ENCODE measurements at places on chromosomes 4 and X. TPM values are rescaled to one million over a fixed set of nuclear protein-coding genes. Genes with fewer than 3 reads are reported as not detected.
A peak's percentile ranks its signal among the peaks of the same experiment; 100 is the strongest.

The TLR2 gene
- 1.3 TPM for total RNA-seq

The F8A3 gene
- total RNA-seq, result 11.5 TPM

The ARFIP1 gene
- total RNA-seq, result 45.1 TPM

The PLAC8 gene
- 12.5 TPM for total RNA-seq

The FGFBP2 gene
- total RNA-seq, result not detected

The AMTN gene
- total RNA-seq, result not detected

DNA sequence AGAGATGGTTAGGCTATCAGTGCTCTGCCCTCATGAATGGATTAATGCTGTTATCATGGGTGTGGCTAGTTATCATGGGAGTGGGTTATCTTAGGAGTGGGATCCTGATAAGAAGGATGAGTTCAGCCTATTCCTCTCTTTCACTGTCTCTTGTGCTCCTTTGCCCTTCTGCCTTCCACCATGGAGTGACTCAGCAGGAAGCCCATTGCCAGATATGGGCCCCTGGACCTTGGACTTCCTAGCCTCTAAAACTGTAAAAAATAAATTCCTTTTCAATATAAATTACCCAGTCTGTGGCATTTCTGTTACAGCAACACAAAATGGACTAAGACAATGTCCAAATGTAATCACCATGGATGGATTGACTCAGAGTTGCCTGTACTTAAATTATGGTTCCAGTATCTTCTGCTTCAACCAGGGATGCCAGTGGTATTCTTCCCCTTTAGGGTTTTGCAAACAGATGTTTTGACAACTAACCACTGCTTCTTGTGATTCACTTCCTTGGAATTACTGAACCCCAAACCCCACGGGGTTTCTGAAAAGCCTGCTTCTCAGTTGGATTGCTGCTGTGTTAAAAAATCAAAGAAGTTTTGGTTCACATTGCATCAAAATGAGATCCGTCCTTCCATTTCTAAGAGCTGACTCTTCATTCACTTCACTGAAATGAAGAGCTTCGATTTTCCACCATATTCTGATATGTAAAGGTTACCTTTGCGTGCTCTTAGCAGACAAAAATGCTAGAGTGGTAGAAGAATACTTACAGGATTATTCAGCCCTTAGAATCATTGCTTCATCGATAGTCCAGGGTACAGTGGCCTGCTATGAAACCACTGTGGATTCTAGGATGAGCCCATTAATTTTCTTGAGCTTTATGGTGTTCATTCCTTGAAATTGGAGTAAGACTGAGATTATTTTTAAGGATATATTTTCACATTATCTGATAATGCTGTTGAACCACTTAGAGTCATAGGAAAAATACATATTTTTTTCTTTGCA is 107.7 kb downstream of the FRMPD4 start:
- DNase-seq, result peak; percentile 91

DNA sequence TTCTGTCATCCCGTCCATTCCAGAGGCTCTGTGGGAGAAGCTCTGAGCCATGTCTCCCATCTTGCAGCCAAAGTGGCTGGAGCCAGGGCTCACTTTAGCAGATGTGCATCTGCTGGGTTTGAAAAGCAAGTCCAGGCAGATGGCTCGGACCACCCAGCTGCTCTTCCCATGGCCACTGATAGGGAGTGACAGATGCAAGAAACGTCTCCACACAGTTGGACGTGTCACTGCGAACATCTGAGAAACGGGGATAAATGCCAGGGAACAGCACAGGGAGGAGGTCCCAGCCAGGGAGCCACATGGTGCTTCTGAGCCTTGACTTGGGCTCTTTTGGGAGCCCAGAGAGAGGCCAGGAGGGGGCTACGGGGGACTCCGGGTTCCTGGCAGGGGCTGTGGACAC is 242.3 kb downstream of the AFAP1 start:
- no peak for DNase-seq

DNA sequence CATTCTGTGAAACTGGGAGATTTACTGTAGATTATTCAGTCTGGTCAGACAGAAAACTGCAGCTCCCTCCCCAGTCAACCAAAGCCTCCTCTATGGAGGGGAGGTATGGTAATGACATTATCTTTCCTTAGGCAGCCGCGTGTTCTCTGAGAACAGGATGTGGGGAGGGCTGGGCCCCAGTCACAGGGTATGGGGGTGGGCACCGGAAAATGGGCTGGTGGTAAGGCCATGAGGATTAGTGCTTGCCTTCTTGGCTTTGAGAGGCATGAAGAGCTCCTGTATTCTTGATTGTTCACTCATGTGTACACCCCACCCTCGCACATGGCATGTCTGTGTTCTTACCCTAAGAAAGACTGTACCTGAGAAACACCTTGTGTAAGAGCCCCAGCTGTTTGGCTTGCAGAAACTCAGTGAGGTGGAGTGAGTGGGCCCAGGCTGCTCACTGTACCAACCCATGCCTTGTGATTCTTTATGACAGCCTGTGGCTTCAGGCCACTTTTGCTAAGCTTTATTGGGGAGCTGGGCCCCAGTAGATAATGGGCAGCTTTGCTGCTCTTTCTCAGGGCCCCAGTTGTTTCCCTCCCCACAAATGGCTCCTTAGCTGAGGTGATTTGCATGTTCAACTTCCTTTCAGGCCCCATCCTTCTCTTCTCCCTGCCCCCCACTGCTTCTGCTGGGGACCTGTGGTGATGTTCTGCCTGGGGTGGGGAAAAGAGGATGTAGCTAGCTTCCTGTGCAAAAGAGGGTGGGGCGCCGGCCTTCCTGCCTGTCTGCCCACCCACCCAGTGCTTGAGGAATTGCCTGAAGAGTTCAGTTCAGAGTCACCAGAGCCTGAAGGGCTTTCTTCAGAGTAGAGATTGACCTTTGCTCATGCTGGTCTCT is 30.7 kb downstream of the MSN start:
- peak; percentile 50 for DNase-seq

DNA sequence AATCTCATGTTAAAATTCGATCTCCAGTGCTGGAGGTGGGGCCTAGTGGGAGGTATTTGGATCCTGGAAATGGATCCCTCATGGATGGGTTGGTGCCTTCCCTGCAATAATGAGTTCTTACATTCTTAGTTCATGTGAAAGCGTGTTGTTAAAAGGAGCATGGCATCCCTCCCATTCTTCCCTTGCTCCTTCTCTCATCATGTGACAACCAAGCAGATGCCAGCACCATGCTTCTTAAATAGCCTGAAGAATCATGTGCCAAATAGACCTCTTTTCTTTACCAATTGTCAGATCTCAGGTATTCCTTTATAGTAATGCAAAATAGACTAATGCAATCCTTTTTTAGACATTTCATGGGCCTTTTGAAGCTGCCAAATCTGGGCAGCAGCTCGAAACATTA is 29.0 kb upstream of the CLNK start:
- DNase-seq, result no peak

DNA sequence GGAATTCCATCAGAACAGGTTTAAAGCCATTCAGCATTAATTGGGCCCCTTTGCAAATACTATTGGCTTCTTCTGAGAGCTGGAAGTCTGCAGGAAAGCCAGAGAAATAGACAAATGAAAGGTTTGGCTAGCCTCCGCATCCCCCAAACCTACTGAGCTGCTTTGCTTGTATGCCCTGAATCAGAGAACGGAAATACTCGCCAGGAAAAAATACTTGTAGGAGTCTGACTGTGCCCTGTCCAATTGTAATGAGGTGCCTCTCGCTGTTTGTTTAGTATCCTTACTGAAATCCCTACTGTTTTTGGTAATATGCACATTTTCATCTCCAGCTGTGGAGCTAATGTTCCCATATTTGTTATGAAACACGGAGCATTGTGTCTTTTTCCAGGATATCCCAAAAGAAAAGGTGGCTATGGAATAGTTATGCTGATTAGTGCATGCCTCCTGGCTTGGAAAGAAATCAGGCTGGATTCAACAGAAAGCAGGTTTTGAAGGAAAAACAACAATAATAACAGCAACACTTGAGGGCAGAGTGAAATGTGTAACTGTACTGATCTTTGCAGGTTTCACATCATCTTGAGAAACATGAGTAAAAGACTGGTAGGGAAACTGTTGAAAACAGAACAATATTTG is 50.7 kb upstream of the NLGN4X start:
- no peak for DNase-seq

DNA sequence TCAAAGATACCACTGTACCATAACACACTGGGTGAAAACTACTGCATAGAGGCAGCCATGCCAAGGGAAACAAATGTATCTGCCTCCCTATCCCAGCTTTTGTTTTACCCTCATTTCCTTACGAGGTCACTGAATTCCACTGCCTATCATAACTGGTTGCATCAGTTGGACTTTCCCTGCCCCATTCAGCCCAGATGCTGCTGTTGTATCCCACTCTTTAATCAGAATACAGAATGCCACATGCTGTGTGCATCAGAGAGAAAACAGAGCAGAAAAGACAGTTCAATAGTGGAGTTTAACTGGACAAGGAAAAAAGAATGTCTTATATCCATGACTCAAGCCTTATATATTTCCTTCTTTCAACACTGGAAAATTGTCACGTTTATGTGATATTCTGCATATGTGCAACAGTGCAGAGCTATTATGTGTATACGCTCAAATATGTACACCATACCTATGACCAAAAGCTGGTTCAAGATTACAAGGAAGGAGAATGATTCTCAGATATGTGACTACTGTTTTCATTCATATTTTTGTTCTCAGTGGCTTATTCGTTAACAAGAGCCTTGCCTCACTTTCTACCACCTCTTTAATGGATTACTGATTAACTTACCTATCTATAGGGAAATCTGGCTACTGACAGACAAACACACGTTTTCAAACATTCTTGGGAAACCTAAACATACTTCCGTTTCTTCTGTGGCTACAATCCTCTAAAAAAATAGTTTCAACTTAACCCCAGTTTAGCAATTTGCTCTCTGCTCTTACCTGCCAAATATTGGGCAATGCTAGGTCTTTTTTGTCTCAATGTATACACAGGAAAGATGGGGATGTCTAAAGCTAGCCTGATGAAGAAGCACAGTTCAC is 378.9 kb downstream of the SMARCA1 start:
- no peak for DNase-seq

DNA sequence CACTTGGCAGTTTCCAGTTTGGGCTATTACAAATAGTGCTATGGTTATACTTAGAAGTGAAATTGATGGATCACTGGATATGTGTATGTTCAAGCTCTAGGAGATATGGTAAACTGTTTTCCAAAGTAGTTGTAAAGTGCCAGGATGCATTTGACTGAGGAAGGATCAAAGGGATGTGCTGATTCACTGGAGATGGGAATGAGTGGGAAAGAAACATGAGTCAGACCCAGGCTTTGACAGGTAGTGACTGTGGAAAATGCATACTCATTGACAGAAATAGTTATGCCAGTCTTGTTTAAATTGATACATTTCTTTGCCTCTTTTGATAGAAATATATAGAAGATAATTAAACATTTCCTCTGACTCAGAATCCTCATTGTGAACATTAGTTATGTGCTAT is 77.9 kb downstream of the CEP135 start:
- DNase-seq, result peak; percentile 19

DNA sequence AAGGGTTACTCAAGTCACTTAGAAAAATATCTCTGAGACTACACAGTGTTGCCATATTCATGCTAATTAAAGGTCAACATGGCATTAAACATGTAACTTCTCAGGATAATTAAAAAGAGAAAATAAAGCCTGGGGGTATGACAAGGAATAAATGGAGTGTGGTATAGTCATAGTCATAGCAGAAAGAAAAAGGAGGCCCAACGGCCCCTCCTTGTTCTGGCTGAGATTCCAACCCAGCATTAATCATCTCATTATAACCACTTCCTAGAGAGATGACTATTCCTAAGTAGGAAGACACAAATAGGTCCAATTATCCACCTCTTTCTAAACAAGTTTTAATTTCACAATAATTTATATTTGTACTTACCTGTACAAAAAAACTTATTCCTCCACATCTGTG is 778.4 kb upstream of the AADAT start:
- DNase-seq, result no peak

DNA sequence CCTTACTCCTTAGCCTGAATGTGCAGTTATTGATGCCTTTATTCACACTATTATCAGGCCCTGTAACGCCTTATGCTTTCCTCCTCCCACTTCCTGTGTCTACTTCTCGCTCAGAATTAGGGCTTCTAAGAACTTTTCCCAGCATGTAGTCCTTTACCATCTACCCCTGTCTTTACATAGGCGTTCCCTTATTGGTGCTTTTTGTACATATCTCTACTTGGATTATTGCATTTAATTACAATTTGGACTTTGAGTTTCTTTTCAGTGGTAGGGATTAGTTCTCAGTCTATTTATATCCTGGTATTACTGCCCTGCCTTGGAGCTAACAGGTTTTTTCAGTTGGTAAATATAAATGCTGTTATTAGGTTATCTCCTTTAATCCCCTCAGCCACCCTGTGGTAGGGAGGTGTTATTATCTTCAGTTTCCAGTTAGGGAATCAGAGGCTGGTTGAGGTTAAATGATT is 84.0 kb downstream of the RBPJ start:
- peak; percentile 23 for DNase-seq

GRCh38 chr4:94373752-94374151 is 31.1 kb upstream of the HPGDS start:
- DNase-seq, result no peak

DNA sequence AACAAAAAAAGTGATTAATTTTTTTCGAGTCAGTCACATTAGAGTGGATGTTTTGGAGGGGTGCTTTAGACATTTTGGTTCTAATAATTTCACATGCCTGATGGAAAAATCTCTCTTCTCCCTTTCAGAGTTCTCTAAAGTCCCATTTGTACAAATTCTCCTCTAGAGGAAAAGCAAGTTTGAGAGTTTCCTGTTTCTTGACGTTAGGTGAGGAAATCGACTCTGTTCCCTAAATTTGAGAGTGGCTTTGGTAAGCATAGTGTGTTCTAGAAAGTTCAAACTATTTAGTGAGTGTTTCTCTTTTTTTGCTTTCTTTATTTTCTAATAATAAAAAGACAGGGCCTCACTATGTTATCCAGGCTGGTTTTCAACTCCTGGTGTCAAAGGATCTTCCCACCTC is 1.6 kb upstream of the ATP6AP2 start:
- DNase-seq, result no peak

DNA sequence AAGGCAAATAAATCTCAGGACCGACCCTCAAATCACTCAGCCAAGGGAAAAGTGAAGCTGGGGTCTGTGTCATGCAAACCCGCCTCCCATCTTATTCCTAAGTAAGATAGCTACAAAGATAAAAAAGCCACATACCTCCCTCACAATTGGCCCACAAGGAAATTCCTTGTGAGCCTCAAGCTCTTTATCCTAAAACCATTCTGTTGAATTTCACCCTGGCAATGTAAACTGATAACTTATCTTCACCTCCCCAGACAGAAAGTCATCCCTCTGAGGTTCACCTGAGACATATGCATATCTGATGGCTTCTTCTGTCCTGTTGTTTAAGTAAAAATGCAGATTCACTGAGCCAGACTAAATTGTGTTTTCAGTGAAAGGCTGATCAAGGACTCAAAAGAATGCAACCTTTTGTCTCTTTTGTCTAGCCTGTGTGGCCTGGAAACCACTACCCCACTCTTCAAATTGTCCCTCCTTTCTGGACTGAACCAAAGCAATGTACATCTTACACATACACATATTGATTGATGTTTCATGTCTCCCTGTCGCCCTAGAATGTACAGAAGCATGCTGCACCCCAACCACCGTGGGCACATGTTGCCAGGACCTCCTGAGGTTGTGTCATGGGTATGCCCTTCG is 91.3 kb downstream of the MFAP3L start:
- DNase-seq, result no peak
